ENCODE measurements at places on chromosomes 2 and 18.

GRCh38 chr2:239443666-239444567, 43.1 kb upstream of the HDAC4 start:
- no peak for DNase-seq

DNA sequence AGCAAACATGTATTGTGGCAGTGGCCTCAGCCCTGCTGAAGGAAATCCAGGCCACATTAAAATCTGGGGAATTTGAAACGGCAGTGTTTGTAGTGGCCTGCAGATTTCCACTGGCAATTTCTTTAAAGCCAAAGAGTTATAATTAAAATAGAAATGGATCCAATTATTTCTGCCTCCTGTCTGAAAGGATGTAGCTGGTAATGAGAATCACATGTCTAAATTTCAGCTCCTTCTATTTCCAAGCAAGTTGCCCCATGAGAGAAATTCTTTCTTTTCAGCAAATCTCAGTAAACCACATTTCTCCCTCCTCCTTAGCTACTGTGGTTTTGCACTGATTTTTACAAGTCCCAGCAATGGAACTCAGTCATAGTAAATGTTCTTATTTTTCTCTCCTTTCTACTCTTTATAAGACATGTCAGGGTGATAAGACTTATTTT, 55.4 kb upstream of the ZNF396 start:
- no peak for DNase-seq

DNA sequence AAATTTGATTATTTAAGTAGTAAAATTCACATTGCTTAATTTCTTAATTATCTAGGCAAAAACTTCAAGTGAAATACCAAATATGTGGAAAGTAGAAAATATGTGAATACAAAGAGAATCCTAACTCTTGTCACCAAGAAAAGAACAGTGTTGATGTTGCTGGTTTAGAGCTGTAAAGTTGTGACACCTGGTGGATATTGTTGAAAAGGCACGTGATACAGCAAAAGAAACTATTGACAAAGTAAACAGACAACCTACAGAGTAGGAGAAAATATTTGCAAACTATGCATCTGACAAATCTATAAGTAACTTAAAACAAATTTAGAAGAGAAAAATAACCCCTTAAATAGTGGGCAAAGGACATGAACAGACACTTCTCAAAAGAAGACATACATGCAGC, 25.6 kb upstream of the ZC3H15 start:
- DNase-seq: no peak

- no peak for DNase-seq
These were observed 43.0 kb downstream of the LRATD1 start for GRCh38 chr2:14675489-14675888.

- no peak for DNase-seq
These were observed 108.7 kb downstream of the NCKAP5 start for GRCh38 chr2:133459590-133459989.

GRCh38 chr2:5519286-5519685, 172.9 kb upstream of the SOX11 start:
- no peak for DNase-seq

All from T-helper 2 cell (primary cell).